ENCODE measurements at places on chromosomes 3 and 15.

GRCh38 chr15:100730129-100730528, 127.7 kb downstream of the ASB7 start:
- DNase-seq, result no peak

DNA sequence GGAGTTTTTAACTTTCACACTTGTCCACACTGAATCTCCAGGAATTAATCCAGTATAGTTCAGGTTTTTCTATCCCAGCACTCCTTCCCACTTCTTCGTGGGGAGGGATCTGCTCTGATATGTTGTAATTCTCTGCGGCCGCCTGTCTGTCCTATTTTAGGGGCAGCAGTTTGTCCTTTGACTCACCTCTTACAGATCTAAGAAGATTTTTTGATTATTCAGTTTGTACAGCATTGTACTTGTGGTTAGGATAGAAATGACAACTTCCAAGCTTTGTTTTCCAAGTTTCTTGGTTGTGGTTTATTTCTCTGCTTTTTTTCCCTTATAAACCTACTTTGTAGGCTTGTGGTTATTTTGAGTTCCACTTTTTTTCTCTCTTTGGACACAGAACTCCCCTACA, 601.7 kb downstream of the SI start:
- DNase-seq, result no peak

GRCh38 chr3:115947325-115947724, 324.0 kb downstream of the GAP43 start:
- DNase-seq, result no peak

DNA sequence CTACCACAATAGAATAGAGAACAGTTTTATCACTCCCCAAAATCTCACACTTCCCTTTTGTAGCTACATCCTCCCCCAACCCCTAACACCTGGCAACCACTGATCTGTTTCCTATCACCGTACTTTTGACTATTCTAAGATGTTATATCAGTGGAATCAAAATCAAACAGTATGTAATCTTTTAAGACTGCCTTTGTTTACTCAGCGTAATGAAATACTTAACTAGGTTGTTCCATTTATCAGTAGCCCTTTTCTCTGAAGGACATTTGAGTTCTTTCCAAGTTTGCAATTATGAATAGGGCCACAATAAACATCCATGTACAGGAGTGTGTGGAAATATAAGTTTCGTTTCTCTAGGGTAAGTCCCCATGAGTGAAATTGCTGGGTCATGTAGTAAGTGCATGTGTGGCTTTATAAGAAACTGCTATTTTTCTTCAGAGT, 372.3 kb downstream of the SV2B start:
- peak; percentile 20 for DNase-seq

- no peak for DNase-seq
Observed at GRCh38 chr3:145022447-145022846, 1050.8 kb downstream of the DIPK2A start.

GRCh38 chr3:105399611-105400010, 32.9 kb downstream of the ALCAM start:
- no peak for DNase-seq

GRCh38 chr3:139527265-139527664, 12.3 kb downstream of the RBP1 start:
- no peak for DNase-seq

GRCh38 chr3:16330351-16330750, 65.3 kb downstream of the OXNAD1 start:
- DNase-seq, result no peak

DNA sequence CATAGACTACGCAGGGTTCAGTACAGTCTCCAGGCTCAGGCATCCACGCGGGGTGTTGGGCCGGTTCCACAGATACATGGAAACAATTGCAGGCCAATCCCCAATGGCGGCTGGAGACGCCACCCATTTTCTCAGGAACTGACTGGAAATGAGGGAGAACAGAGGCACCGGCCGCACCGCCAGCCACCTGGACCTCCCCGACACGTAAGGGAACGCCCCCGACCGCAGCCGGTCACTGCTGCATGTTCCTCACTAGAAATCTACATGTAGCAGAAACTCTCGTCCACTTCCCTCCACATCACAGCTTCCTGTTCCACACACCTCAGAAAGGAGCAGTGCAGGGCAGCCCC, 29.2 kb downstream of the CYFIP1 start:
- no peak for DNase-seq

- DNase-seq, result no peak
Observed at GRCh38 chr15:66848116-66848515, 146.1 kb downstream of the SMAD6 start.
